ENCODE measurements at places on chromosomes 4 and X.

DNA sequence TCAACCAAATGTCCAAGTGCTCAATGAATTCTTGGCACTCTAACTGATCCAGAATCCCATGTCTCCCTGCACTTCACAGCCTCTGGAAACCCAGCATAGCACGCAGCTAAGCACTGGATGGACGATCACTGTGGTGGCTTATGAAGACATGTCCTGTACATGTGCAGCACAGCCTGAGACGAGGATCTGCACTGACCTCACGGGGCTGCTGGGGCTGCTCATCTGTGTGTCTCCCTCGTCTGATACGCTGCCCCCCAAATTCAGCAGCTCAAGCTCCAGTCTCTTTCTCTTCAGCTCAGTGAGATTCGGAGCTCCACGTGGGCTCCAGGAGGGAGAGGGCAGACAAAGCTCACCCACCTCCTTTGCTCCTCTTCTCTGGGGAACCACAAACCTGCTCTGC is 126.9 kb downstream of the CPZ start:
- DNase-seq: no peak

DNA sequence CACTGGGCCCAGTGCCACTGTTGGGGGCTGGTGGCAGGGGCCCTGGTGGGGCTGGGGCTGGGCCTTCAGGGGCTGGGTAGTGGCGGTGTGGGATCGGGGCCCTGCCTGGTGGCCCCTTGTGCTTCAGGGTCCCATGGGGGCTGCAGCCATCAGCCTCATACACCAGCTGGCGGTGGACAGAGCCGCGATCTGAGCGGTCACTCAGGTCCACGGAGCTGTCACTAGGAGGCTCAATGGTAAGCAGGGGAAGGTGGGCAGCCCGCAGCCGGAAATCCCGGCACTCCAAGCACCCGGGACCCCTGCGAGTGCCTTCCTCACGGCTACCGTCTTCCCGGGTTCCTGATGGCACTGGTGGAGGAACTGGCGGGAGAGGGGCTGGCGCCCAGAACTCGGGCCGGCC is 25.5 kb upstream of the KDM5C start:
- DNase-seq: no peak

GRCh38 chr4:138891631-138892031 is 124.0 kb upstream of the NOCT start:
- no peak for DNase-seq

DNA sequence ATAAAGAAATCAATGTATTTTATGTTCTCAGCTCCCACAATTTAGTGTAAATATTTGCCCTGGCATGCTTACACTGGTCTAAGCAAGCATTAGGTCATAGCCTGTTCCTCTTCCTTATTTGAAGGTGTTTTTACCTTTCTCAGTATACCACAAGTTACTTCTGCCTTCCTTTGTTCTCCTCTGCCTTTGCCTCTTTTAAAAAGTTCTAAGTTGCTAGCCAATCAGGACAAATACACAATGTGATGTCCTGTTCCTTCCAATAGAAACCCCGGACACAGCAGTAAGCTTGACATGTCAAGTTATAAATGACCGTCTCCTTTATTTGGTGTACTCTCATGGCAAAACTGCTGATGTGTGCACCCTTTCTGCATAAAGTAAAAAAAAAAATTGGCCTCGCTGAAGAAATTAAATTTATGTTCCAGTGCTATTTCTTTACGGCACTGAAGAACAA is 49.4 kb downstream of the UGT2B10 start:
- DNase-seq: no peak

DNA sequence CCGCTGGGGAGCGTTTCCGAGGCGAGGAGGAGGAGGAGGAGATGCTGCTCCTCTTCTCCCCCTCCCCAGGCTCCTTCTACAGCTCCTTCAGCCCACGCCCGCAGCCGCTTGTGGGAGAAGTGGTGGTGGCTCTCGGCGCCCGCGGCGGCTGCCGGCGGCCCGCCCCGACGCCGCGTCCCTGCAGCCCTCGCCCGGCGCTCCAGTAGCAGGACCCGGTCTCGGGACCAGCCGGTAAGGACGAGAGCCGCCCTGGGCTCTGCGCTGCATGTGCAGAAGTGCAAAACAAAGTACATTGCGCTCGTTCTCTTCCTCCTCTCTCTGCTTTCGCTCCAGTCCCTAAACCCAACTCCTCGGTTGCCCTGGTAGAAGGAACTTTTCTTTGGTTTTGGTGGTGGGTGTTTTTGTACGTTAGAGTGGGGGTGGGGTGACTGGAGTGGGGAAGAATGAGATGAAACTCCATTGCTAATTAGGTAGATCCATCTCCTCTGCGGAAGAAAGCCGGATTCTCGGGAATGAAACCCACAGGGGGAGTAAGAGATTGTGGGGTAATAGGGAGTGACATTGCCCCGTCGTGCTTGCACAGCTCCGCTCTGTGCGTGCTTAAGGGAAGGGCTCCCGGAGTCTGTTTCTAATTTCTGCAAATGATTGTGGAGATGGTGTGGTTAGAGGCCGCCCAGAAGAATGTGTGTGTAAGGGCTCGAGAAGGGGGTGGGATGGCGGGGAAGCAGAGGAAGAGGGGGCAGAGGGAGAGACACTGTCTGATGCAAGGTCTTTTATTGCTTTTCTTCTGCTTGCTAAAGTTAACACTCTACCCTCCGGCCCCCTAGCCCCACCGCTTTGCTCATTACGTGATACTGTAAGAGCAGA is 677 bp downstream of the PTPN13 start:
- DNase-seq: no peak

GRCh38 chr4:173317004-173317403 is 17.2 kb downstream of the HMGB2 start:
- no peak for DNase-seq
